Foreskin fibroblast (primary cell): ENCODE measurements at places on chromosomes 3 and 15.
A peak's percentile ranks its signal among the peaks of the same experiment; 100 is the strongest.

DNA sequence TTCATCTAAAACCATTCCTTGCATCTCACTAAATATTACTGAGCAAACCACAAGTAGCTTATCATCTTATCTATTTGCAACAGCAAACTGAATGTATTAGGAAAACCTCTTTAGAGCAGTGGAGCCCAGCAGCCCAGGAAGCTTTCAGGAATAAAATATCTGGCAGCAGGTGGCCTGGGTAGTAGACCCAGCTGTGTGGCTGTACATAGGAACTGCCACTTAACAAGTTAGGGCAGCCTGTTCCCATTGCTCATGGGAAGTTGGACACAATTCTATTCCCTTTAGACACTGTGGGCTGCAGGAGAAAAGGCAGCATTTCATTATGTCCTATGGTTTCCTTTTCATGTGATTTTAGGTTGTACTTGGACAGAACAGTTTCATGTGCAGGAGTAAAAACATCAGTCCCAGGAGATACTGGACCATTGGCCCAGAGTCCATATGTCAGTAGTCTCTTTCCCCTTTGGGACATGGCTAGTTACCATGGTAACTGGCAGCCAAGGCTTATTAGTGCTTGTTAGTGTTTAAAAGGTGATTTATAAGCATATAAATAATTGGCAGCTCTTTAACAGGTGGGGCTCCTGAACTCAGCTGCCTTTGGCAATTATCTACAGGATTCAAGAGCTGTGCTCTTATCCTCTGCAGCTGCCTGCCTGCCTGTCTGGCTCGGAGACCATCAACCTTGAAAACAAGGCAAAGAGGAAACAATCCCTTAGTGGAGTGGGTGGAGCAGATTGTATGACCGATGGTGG lies 28.9 kb upstream of the LSAMP start:
- no peak for DNase-seq

- DNase-seq = no peak
These were observed 229.7 kb downstream of the RSRC1 start for GRCh38 chr3:158339638-158340037.

DNA sequence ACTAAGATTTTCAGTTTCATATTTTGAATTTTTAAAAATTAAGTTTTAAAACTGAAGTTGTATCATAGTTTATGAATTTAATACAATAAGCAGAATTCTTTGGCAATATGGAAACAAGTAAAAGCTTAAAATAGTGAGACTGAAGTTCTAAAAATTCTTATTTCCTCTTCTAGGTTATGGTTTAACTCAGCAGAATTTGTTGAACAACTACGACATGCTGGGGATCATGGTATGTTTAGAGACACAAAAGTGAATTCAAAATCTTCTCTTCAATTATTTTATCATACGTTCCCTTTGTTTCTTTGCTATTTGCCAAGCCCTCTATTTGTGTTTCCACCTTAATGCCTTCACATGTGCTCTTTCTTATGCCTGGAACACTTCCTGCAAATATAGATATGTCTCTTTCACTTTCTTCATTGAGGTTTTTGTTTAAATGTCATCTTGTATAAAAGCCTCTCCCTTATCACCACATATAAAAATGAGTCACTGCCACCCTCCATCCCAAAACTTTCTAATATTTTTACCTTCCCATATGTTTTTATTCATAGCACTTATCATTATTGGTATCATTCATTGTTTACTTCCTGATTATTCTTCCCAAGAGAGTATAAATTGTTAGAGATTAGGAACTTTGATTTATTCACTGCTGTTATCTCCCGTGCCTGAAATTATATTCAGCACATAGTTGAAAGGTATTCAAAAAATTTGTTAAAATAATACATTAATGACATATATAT lies 6.4 kb downstream of the SUCNR1 start:
- DNase-seq = no peak

DNA sequence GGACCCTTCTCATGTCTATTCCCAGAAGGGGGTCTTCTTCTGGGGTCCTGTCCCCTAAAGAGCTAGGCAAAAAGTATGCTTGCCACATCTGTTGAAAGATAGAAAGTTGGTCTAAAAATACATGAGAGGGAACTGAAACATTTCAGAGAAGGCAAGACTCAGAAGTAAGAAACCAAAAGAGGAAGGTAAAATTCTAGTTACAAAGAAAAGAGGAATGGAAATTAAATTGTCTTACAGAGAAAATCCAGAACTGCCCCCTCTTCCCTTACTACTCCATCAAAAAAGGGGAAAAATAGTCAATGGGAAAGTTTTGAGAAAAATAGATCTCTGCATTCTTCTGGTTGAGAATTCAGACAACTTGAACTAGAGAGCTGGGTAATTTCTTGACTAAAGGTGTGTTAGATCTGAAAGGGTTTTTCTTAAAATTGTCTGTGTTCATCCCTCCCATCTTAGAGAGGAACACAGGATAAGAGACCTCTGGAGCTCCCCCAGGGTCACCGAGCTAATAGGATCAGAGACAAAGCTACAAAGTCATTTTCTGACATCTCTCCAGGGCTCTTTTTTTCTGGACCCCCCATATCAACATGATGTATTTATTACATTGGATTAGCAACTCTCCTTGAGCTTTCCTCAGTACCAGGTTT lies 32.3 kb upstream of the CCR2 start:
- no peak for DNase-seq

GRCh38 chr3:187291512-187292132 lies at the start of gene MASP1:
Gene MASP1, minus strand, starts transcription at chr3:187291737. Its CDS starts 105 bp downstream, at chr3:187291632.
- peak; percentile 53 for DNase-seq

DNA sequence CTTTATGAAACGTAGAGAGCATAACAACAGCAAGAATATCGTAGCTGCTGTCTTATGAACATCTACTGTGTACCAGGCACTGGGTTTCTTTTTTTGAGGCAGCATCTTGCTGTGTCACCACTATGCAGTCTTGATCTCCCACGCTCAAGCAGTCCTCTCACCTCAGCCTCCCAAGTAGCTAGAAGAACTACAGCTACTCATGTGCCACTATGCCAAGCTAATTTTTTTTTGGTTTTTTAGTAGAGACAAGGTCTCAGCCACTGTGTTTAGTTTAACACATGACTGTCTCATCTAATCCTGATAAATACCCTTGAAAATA lies 129.9 kb downstream of the VGLL4 start:
- no peak for DNase-seq

DNA sequence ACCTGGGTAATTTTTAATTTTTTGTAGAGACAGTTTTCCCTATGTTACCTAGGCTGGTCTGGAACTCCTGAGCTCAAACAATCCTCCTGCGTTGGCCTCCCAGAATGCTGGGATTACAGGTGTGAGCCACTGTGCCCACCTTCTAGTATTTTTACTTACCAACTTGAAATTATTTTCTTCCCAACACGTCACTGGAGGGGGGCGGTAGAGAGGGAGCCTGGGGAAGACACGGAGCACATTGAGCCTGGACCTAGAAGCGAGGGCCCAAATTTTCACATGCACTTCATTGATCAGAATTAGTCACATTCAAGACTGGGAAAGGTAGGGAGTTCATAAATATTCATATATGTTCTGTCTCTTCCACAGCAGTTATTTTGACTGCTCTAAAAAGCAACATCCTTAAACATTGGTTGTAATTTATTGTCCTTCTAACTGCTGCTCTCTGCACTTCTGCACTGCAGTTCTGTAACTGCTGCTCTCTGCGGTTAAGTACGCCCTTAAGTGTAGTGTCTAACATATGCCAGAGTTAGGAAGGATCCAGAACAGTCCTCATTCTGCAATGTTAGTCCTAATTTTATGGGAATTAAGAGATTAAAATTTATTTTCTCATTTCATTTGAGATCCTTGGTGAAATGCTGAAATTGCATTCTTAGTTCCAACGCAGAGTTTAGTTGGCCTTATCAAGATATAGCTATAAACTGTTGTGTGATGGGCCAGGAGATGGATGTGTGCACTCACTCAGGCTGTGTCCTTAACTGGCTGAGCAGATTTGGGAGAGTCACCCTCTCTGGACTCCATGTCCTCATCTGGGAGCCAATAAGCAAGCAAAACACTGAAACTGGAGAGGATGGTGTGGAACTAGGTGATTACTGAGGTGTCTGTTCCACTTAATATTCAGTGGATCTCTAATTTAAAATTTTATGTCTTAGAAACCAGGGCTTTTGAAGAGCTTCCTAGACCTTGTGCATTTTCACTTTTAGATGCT lies 98.2 kb downstream of the STRIT1 start:
- no peak for DNase-seq

- DNase-seq = peak; percentile 19
These were observed 37.7 kb upstream of the FGD5 start for GRCh38 chr3:14780927-14781507.

DNA sequence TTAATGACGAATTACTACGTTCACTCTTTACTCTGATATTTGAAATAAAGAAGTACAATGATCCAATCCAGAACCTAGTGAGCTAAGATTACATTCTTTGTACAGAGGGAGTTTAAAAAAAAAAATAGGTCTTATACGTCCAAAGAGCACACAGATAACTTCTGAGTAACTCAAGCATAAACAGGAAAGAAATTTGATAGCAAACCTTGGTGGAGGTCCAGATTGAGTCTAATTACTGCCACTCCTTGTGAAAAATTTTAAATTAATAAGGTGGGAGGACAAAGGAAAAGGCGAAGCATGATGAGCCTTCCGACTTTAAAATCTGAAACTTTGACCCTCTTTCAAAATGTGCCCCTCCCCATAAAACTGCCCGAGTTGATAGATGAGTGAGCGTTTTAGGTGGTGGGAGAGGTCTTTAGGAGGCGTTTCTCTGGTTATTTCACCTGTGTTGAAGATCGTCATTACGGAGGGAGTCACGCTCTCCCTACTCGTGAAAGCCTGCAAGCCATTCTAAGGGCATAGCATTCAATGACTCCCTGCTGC lies 127.0 kb upstream of the ROBO2 start:
- DNase-seq = no peak

- peak; percentile 69 for DNase-seq
These were observed 29.1 kb downstream of the DAPK2 start for GRCh38 chr15:64017082-64017588.

DNA sequence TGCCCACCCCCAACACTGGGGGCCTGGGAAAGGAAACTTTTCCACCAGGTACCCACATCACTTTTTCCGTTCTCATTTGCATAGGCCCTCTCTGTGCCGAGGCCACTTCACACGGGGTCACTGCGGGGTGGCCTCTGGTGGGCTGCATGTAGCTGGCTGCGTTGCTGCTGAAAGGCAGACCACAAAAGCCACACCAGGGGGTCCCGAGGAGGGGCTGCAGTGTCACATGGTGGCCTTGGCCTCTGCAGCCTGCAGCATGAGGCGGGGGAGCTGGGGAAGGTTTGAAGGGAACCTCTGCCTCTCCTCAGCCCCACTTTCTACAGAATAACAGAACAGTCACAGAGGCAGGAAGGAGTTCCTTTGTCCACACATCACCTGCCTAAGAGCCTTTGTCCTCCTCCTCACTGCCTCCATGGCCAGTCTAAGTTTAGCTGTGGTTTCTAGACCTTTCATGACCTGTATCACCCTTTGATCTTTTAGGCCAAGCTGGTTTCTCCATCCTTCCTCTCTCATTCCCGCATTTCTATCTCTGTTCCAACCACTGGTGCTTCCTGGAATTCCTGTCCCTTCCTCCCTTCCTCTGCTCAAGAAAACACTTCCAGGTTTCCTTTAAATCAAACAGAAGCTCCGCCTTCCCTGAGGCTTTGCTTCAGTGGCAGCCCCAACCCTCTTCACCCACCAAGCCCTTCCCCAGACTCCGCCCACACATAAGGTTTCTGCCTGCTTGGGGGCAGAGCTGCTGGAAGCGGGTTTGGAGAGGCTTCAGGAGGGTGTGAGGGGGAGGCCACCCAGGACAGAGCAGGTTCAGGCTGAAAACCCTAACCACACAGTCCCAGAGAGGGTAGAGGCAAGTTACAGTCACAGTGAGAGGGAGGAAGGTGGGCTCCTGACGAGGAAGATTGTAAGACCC lies 150.7 kb upstream of the TLE3 start:
- DNase-seq = no peak

DNA sequence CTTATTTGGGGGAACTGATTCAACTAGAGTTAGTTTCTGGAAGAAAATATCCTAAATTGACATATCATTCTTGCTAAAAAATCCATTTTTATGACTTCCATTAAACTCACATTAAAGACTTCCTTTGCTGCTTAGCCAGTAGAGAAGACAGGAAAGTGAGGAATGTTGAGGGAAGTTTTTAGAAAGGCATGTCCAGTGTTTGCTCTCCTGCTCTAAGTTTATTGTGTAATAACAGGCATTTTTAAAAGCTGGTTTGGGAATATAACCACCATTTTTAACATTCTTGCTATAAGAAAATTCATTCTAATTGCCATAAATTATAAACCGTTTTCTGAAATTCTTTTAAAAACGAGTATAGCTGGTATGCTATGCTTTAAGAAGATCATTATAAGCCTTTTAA lies 428.0 kb downstream of the RAP2B start:
- no peak for DNase-seq

DNA sequence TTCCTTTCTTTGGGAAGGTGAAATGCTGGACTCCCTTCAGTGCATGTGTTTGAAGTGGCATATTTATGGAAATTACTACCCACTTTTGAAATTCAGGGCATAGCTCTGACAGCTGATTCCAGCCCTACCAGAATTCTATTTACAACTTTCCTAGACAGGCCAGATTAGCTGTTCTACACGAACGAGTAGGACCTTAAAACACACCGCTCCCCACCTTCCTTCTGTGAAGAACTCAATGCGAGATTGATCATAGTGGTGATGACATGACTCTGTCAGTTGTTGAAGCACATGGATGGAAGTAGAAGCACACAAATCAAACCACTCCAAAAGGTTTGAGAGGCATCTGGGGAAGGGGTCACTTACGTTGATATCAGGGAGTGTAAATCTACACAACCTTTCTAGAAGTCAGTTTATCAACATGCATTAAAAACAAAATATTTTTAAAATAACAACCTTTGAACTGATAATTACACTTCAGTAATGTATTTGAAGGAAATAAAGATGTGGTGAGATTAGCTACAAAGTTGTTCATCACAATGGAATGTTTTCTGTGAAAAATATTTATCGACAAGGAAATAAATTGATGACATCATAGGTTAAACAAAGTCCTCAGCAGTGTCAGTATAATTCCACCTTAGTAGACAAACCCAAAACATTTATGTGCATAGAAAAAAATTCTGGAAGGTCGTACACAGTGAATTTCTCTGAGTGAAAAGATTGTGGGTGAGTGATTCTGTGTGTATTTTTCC lies 29.8 kb downstream of the RARB start:
- peak; percentile 37 for DNase-seq

- DNase-seq = no peak
These were observed 692 bp downstream of the SCAANT1 start for GRCh38 chr3:63911509-63911872.

DNA sequence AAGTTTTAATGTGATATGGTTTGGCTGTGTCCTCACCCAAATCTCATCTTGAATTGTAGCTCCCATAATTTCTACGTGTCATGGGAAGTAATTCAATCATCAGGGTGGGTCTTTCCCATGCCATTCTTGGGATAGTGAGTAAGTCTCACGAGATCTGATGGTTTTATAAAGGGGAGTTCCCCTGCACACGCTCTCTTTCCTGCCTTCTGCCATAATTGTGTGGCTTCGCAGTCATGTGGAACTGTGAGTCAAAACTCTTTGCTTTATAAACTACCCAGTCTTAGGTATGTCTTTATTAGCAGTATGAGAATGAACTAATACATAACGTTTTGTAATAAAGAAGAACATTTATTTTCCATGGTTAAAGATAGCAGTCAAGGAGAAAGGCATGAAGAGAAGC lies 39.2 kb upstream of the GOLIM4 start:
- DNase-seq = no peak

GRCh38 chr3:32392536-32393302 lies 1.1 kb downstream of the CMTM7 start:
- DNase-seq = peak; percentile 79

GRCh38 chr3:11514191-11514821 lies 129.4 kb downstream of the VGLL4 start:
- DNase-seq = peak; percentile 89
